ENCODE measurements at places on chromosomes 11 and 22. TPM values are rescaled to one million over a fixed set of nuclear protein-coding genes. Genes with fewer than 3 reads are reported as not detected.

DNA sequence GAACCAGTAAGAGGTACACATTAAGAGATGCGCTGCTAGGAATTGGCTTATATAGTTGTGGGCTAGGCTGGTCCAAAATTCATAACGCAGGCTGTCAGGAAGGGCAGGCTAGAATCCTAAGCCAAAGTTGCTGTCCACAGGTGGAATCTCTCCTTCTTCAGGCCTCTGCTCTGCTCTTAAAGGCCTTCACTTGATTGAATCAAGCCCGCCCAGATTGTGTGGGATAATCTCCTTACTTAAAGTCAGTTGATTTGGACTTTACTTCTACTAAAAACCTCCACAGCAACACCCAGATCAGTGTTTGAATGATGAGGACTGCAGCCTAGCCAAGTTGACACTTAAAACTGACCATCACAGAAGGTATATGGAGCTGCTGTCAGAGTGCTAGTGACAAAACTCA, 68.8 kb downstream of the LRRC32 start:
- no peak for DNase-seq

DNA sequence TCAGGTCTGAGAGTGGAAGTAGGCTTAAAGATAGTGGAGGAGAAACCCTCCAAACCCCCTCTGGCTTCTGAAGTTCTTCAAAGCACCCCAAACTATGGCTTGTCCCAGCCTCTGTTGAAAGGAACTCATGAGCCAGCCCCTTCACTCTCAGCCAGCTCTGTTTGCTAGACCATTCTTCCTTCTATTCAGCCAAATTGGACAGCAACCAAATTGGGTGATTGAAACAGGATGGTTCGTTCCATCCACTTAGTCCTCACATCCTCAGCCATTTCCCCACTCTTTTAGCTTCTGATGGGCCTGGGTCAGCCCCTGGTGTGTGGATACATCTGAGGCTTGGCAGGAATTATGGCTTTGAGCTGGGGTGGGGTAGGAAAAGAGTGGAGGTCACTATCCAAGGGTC, 4.5 kb downstream of the HTR3A start:
- DNase-seq: no peak

GRCh38 chr11:128783513-128783912, 83.6 kb downstream of the KCNJ1 start:
- DNase-seq: no peak

The PLAAT4 gene
- total RNA-seq: 12.9 TPM

GRCh38 chr11:76209973-76210930, 4.0 kb upstream of the WNT11 start:
- DNase-seq: peak; percentile 80

DNA sequence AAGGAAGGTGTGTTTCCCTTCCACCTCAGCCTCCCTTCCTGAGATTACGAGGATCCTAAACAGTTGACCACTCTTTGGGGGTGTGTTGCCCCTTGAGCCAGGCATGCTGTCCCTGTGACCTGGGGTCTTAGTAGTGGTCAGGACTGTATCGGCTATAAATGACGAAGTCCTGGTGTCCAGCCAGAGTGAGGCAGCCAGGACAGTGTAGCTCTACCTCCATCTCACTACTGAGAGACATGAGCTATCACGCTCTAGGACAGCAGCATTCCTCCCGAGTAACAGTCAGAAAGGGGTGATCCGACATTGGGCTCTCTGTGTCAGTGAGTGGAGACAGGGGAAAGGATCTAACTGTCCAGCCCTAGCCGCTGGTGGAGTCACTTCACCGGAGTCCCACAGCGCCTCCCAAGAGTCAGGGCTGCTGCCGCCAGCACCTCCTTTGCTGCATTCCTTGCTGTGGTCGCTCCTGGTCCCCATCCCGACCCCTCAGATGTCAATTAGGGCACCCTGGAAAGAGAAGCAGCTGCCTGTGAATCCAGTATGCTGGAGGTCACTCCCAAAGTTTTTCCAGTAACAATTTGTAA, 3.3 kb upstream of the B3GNT6 start:
- no peak for DNase-seq

GRCh38 chr11:2708151-2708581, 8.4 kb upstream of the KCNQ1OT1 start:
- DNase-seq: peak; percentile 87

The RFPL2 gene
- total RNA-seq: not detected

GRCh38 chr11:96062134-96062533, 138.2 kb upstream of the MTMR2 start:
- DNase-seq: no peak

DNA sequence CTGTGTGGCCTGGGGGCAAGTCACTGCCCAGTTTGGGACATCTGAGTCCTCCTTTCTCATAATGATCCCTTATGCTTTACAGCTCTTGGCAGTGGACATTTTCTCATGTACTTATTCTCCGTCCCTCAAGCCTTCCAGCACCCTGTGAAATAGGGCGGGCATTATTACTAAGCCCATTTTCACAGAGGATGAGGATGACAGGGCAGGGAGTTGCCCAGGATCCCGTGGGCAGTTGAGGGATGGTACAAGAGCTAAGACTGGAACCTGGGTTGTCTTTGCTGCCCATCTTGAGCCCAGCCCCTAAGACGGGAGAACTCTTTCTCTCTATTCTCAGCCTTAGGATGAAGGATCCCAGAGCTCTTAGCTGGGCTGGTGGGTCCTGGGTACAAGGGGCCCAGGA, 11.2 kb downstream of the CD82 start:
- DNase-seq: no peak

GRCh38 chr11:46463701-46464421, 72.3 kb upstream of the CHRM4 start:
- no peak for DNase-seq
